ENCODE measurements at places on chromosomes 6 and 20.

DNA sequence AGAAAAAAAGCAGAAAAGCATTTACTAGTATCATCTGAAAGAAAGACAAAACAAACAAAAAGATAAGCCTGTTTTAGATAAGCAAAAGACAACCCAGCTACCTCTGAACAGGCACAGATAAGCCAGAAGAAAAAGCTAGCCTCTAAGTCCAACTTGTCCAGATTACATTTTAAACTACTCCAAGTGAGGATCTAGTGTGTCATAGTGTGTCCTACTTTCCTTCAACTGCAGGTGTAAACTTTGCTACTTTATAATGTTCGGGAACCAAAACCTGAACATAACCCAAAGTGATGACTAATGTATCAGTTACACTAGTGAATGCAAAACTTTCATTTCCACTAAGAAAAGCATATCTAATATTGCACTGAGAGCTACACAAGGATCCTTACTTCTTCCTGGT lies 19.5 kb downstream of the ADNP start:
- DNase-seq = no peak

DNA sequence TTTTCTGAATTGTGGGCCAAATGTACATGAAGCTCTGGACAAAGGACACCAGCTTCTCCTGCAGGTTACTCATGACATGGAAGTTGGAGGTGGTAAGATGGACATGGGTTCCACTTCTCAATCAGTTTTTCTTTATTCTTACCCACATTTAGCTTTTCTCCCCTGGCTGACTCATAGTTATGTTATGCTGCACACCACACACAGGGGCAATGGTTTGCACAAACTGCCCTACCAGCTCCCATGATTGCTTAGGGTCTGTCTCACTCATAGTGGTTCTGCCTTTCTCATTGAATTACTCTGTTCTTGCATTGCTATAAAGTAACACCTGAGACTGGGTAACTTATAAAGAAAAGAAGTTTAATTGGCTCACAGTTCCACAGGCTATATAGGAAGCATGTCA lies 4.5 kb upstream of the CD109 start:
- no peak for DNase-seq

GRCh38 chr20:59421089-59421488 lies 120.7 kb downstream of the EDN3 start:
- DNase-seq = no peak

DNA sequence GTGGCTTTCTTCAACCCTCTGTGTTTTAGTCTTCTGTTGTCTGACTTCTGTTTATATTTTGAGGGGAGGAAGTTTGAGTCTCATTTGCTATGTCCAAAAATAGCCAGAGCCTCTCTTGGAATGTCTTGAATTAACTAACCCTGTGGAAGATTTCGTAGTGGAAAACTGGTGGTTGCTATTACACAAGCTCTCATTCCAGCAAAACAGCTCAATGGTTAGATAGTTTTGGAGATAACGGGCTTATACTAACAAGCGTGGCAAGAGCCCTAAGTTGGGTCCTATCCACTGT lies 1.6 kb downstream of the CCN2 start:
- no peak for DNase-seq

DNA sequence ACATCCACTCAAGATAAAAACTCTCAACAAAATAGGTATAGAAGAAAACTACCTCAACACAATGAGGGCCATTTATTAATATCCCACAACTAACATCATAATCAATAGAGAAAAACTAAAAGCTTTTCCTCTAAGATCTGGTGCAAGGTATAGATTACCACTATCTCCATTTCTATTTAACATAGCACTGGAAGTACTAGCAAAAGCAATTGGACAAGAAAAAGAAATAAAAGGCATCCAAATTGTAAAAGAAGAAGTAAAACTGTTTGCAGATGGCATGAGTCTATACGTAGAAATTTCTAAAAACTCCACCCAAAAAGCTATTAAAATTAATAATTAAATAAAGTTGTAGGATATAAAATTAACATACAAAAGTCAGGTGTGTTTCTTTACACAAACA lies 230.8 kb upstream of the PRSS16 start:
- DNase-seq = no peak

- no peak for DNase-seq
Measured at GRCh38 chr20:44302736-44303135, 8.3 kb downstream of the FITM2 start.

GRCh38 chr6:34169897-34170296 lies 24.0 kb upstream of the GRM4 start:
- DNase-seq = no peak

DNA sequence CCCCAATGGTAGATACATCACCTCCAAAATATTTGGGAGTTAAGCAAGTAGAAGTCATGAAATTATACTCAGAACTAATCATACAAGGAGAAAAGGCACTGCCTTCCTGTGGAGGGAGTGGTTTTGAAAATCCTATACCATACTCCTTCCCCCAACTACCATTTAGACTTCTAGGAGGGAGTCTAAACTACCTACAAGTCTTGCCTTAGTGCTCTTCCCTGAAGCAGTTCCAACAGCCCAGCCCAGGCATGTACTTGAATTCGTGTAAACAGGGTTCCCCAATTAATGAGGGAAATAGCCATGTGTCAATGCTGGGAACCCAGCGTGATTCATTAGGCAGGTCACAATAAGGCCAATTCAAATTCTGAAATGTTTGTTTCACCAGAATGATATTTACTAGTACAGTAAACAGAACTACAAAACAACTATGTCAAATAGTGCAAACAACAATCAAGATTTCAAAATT lies 39.1 kb upstream of the SGK1 start:
- DNase-seq = no peak

DNA sequence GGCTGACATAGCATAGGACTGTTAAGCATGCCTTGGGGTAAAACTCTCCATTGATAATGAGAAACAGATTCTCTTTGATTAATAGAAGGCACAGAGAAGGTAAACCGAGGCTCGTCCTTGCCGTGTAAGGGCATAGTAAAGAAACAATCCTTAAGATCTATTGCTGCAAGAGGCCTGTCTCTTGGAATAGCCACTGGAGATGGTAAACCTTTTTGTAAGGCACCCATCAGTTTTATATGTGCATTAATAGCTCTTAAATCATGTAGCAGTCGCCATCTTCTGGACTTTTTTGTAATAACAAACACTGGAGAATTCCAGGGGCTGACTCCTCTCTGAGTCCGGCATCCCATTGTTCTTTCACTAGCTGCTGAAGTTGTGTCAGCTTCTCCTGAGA lies 8.4 kb upstream of the ABHD12 start:
- no peak for DNase-seq

- no peak for DNase-seq
Measured at GRCh38 chr6:122790423-122791309, 1.6 kb downstream of the SMPDL3A start.

- DNase-seq = no peak
Measured at GRCh38 chr6:130968476-130968875, 94.6 kb downstream of the EPB41L2 start.

DNA sequence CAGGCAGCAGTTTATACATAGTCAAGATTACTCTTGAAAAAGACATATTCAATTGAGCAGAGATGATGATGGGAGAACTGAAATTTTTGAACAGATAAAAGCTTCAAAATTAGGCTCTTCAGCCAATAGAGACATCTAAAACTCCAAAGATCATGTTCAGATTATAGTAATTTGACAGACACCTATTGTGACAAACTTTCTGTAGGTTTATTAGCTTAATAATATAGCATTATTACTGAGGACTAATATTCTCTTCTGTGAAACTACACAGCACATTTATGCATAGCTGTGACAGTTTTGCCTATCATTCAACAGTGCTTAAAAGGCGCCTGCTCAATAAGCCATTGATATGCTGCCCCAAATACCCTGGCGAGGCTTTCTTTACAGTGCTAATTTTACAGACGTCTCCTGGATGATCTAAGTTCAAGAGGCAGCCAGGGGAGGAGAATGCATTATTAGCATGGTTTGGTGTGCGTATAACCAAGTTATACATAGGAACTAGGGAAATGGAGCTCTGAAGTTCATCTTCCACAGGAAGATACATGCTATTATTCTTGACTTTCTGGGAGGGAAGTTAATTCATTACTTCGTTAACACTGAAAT lies 21.5 kb downstream of the PLAGL1 start:
- DNase-seq = no peak

DNA sequence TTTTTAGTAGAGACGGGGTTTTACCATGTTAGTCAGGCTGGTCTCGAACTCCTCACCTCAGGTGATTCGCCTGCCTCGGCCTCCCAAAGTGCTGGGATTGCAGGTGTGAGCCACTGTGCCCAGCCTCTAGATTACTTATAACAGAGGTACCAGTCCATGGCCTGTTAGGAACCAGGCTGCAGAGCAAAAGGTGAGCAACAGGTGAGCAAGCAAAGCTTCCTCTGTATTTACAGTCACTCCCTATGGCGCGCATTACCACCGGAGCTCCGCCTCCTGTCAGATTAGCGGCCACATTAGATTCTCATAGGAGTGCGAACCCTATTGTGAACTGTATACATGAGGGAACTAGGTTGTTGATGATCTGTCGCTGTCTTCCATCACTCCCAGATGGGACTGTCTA lies 178.0 kb upstream of the SALL4 start:
- DNase-seq = no peak

GRCh38 chr6:85798931-85799652 lies 156.4 kb upstream of the SYNCRIP start:
- DNase-seq = no peak

- no peak for DNase-seq
Measured at GRCh38 chr20:64091340-64091739, 7.1 kb upstream of the LKAAEAR1 start.

- DNase-seq = no peak
Measured at GRCh38 chr6:42295677-42296076, 78.0 kb upstream of the MRPS10 start.

- DNase-seq = no peak
Measured at GRCh38 chr20:48789781-48790472, 37.9 kb downstream of the PREX1 start.

- no peak for DNase-seq
Measured at GRCh38 chr20:46402331-46402811, 4.0 kb downstream of the ELMO2 start.

DNA sequence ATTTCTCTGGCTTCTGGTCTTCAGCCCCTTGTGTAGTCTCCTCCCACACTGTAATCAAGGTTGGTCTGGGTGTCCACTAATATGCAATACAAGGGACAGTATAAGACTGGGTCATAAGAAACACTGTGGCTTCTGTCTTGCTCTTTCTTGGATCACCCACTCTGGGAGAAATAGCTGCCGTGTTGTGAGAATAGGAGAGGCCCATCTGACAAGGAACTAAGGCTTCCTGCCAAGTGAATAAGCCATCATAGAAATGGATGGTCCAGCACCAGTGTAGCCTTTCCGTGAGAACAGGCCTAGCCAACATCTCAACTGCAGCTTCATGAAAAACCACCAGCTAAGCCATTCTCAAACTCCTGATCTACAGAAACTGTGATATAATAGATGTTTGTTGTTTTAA lies 23.3 kb downstream of the BAG2 start:
- DNase-seq = no peak

DNA sequence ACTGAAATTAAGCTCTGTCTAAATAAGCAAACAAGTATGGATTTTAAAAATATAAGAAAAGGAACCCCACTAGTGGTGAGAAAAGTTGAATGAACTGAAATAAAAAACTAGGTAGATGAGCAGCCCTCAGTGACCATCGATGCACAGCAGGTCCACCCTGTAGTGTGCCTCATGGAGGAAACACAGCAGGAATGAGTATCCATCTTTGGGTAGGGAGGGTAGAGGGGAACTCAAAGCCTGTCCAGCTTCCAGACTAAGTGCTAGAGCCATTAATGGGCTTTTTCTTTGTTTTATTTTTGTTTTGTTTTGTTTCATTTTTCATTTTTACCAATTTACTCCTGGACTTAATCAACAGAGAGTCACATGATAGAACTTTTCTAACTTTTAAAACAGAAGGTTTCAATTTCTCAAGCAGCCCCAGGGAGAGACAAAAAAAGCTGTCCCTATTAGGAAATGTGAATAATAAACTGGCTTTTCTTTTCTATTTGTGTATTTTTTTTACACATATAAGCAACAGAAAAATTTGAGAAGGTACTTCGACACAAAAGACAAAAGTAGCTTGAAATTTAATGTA lies 700.6 kb downstream of the HACE1 start:
- no peak for DNase-seq

DNA sequence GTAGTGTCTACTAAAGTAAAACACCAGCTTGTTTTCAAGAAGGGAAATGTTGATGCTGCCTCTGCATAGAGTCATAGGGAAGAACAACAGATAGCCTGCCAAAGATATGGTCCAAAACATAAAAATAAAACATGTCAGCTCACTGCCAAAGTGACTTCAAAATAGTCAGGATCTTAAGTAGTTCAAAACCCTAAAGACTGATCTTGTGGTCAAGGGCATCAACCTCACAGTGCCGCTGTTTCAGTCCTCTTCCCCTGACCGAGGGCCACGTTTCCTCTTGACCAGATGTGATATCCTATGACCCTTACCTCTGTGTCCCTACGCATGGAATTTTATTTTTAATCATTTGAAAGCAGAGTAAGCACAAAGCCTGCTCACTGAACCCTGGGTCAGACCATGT lies 104.2 kb upstream of the CNKSR3 start:
- no peak for DNase-seq

- no peak for DNase-seq
Measured at GRCh38 chr6:37583261-37583660, 83.6 kb upstream of the CCDC167 start.

- no peak for DNase-seq
Measured at GRCh38 chr20:50536333-50536732, 26.1 kb downstream of the PTPN1 start.

- DNase-seq = no peak
Measured at GRCh38 chr6:126086560-126086959, 100.2 kb downstream of the TRMT11 start.

- no peak for DNase-seq
Measured at GRCh38 chr6:168390749-168391420, 50.1 kb upstream of the SMOC2 start.

- DNase-seq = no peak
Measured at GRCh38 chr20:58893355-58894120, 41.0 kb downstream of the GNAS start.

- no peak for DNase-seq
Measured at GRCh38 chr6:19450651-19451050, 386.5 kb upstream of the ID4 start.

GRCh38 chr20:46569961-46570360 lies 19.5 kb upstream of the OCSTAMP start:
- no peak for DNase-seq

- DNase-seq = no peak
Measured at GRCh38 chr6:147418523-147418922, 90.0 kb upstream of the SAMD5 start.

- DNase-seq = no peak
Measured at GRCh38 chr6:76940191-76940590, 523.1 kb downstream of the HTR1B start.

GRCh38 chr6:27066381-27066780 lies 181.1 kb upstream of the PRSS16 start:
- DNase-seq = no peak

DNA sequence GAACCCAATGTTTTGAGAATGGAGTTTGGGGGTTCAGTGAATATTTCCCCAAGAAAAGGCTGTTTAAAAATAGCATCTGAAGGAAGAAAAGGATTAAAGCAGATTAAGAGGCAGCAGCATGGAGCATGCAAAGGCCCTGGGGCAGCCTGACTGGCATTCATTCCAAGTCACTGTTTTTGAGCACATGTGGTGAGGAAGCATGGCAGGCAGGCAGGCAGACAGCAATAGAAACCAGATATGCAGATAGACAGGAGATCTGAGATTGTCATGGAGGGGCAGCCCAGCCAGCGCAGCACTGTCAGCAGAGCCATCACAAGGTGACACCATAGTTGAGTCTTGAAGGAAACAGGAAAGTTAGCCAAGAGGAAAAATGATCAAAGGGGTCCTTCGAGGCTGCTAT lies 37.8 kb downstream of the SIRPA start:
- DNase-seq = no peak
